ENCODE measurements at places on chromosomes 5 and 9. TPM values are rescaled to one million over a fixed set of nuclear protein-coding genes. Genes with fewer than 3 reads are reported as not detected.

DNA sequence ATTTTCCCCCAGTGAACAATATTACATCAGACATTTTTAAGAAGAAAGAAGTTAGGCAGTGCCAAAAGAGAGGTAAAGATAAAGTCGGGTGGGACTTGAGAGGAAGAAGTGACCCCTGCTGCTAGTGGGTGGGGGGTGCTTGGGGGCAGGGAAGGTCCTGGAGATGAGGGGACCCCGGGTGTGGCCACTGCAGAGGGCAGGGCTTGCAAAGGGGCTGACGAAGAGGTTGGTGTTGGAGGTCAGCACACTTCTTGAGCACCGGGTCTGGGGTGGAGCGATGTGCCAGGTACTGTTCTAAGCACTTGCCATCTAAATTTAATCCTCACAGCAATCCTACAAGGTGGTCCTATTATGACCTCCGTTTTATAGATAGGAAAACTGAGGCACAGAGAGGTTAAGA, 62.0 kb downstream of the AMBP start:
- DNase-seq, result no peak

DNA sequence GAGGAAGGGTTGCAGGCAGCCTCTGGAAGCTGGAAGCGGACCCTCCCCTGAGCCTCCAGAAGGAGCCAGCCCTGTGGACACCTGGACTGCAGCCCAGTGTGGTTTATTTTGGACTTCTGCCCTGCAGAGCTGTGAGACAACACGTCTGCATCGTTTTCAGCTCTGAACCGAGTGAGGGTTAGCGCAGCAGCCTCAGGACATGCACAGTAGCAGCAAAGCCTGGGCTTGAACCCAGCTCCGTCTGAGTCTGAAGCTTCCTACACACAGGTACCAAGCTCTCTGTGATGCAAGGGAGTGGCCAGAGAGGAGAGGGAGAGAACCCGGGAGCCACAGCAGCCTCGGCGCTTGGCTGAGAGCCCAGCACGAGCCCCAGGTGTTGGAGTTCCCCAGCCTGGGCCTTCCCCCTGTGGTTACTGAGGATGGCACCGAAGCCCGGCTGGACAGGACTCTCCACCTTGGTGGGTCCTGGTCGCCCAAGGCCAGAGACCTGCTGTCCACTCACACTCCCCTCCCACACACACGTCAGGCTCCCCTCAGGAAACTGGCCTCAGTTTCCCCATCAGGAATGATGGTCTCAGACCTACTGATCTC, 128.2 kb downstream of the OLFM1 start:
- DNase-seq, result peak; percentile 47

GRCh38 chr5:138029501-138029900, 3.4 kb downstream of the FAM13B start:
- no peak for DNase-seq

DNA sequence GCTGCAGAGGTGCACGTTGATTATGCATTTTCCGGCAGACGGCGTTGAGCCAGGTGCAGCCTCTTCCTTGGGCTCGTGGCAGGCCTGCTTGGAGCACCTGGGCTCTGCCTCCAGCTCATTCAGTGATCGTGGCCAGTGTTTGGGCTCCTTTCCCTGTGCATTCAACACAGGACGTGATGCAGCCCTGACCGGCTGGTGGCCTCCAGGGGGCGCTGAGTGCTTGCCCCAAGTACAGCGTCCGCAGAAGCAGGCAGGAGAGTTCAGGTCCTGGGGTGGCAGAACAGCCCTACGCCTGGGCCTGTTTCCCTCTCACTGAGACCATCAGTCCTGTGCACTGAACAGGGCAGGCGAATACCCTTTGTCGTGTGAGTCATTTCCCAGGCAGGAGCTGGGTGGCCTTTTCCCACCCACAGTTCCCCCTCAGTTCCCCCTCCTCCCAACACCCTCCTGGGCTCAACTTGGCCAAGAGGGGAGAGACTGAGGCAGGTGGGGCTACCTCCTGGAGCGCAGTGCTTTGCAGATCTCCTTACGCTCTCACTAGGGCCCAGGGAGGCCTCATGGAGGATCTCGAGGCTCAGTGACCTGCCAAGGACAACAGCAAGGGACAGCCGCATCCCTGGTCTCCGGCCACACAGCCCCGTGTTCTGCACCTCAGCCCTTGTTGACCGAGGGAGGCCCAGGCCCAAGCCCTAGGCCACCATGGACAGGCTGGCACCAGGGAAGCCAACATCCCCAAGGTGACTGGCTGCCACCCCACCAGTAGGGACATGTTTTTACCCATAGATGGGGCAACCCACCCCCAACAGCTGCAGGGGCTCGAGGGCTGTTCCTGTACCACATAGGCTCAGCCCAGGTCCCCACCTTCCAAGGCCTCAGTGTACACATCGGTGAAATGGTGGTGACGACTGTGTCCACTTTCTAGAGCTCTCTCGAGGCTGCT, 52.9 kb downstream of the LRSAM1 start:
- DNase-seq, result peak; percentile 77

IFNA2 gene
- total RNA-seq, result not detected

BHMT gene
- total RNA-seq, result not detected

GCNT4 gene
- 0.79 TPM for total RNA-seq

TSSK1B gene
- not detected for total RNA-seq

All from M059J (cell line).